ENCODE measurements at places on chromosomes 3 and 15.

GRCh38 chr3:50853936-50854335 lies 179.2 kb downstream of the DOCK3 start:
- no peak for DNase-seq

- no peak for DNase-seq
These were observed 5.6 kb upstream of the AKAP13 start for GRCh38 chr15:85374831-85375230.

DNA sequence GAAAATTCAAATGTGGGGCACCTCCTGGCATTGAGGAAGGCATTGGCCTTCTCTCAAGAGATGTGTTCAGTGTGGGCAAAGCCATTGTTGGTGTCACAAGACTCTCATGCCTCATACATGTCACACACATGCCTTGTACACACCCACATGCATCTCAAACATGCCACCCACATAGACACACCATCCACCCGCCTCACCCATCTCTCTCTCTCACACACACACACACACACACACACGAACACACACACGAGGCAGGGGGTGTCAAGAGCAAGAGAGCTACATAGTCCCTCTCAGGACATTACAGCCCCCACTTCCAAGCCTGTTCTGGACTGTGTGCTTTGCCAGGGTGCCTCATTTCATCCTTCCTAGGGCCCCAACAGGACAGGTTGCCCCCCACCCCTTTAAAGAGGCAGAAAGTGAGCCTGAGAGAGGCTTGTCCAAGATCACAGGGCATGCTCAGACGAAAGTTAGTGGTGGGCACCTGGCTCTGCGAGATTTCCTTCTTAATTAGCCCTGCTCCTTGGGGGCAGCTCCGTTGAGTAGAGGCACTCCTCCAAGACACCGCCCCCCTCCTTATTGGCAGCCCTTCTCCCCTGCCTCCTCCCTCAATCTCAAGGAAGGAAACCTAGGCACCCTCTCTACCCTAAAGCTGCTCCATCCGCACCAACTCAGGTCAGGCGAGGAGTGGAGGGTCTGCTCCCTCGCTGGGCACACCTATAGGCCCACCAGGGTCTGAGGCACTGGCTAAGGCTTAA lies 50.5 kb upstream of the CCDC174 start:
- DNase-seq = no peak

DNA sequence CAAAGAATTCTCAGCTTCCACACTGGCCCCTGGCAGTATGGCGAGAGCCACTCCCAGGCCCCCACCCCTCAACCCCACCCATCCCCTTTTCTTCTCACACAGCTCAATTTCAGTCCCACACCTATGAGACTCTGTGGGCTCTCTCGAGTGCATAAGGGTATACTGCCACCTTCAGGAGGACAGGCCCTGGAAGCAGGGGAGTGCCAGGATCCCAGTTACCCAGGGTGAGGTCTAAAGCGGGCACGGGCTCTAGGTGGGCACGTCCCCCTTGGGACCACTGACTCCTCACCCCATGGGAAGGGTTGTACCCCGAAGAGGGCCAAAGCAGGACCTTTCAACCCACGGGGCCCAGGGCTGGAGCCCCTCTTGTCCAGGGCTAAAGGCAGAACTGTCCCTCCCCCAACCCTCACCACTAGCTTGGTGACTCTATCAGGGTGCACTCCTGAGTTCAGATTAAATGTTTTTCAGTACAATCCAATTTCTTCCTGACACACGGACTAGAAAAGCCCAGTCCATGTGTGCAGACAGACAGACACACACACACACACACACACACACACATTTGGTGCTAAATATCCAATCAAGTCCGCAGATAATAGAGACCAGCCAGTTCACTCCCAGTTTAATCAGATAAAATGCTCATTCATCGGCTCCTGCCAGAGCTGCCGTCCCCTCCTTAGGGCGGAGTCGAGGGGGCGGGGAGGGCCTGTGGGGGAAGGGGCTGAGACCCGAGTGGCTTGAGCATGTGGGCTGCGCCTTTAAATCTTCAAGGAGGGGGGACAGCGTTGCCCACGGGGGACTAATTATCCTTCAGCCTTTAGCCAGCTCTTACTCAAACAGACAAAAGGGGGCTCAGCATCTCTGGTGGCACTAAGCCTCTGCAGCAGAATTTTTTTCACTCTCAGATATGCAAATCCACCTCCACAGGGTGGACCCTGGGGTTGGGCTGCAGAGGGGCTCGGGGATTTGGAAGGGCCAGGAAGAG lies 59.3 kb downstream of the CYP11A1 start:
- DNase-seq = no peak

DNA sequence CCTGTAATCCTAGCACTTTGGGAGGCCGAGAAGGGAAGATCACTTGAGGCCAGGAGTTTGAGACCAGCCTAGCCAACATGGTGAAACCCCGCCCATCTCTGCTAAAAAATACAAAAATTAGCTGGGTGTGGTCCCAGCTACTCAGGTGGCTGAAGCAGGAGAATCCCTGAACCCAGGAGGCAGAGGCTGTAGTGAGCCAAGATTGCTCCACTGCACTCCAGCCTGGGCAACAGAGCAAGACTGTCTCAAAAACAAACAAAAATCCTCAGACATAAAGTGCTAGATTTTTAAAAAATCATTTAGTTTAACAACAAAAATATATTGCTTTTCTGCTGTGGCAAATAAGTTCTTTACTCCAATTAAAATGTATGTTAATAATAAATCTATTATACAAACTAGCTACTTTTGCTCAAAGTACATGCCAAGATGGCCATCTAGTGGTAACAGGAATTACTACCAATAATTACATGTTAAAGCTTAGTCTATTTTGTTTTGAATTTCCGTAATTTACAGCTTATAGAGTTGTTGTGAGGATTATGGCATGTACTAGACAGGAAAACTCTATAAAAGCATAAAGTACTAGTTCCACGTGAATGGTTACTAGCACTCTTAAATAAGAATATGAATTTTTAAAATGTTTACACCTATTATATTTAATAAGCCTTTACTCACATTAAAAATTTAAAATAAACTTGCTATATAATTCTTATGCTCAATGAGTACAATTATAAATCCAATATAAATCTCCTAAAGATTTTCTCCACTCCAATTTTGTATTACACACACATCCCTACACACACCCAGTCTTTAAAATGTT lies 39.0 kb downstream of the GABPB1 start:
- peak; percentile 66 for DNase-seq

GRCh38 chr3:185702262-185703225 lies 116.4 kb downstream of the SENP2 start:
- DNase-seq = no peak

- no peak for DNase-seq
These were observed 20.6 kb upstream of the SLC4A7 start for GRCh38 chr3:27504749-27505148.

DNA sequence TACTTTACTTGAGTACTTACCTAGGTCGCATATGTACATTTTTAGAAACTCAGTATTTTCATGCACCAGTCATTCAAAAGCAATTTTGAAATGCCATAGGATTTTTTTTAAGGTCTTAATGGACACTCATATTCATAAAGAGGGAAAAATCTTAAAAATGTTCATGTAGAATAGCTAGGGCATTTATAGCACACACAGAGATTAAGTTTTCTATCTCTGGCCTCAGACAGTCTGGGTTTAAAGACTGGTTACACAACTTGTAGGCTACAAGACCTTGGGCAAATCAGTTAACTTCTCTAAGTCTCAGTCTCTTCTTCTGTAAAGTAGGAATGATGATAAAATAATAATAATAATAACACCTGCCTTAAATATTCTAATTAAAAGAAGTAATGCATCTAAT lies 48.5 kb upstream of the UBP1 start:
- DNase-seq = no peak

DNA sequence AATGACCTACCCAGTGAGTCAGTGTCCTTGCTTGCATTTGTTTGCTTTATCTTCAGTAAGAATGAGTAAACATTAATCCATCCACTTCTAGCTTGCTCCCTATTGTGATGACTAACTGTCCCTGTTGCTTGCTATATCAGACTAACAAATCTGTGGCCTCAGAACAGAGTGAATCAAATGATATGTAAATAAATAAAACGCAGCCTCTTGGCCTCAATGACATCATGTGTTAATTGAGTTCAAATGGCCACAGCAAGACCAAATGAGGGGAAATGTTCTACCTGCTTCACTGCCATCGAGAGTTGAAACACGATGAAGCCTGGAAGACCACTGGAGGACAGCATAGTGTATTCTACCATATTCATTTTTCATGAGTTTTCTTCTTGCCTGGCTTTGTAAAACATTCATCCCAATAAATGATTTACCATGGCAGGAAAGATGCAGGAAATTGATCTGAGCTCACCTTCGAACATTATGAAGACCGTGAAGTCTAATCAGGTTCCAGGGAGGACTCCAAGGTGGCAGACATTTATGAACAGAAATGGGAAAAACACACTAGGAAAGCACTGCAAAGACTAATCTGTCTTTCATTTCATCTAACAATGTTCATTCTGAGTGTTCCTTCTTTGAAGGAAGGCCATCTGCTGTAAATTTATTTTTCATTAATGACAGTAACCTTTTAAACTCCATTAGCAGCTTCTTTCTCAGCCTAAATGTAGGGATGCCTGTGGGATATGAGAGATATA lies 1144.5 kb downstream of the TUSC7 start:
- peak; percentile 84 for DNase-seq

- peak; percentile 34 for DNase-seq
These were observed 25.7 kb downstream of the KLF13 start for GRCh38 chr15:31352339-31352751.

- DNase-seq = no peak
These were observed 22.7 kb downstream of the CRABP1 start for GRCh38 chr15:78362716-78363380.

- DNase-seq = peak; percentile 51
These were observed 2.0 kb downstream of the FOXP1 start for GRCh38 chr3:71581457-71582035.

- no peak for DNase-seq
These were observed 145.0 kb downstream of the ATP10A start for GRCh38 chr15:25718169-25718536.

GRCh38 chr3:55984626-55985025 lies 483.6 kb downstream of the ERC2 start:
- peak; percentile 3 for DNase-seq

- DNase-seq = no peak
These were observed 373.1 kb upstream of the ADAMTS9 start for GRCh38 chr3:65060904-65061303.

- DNase-seq = no peak
These were observed 76.8 kb downstream of the SLMAP start for GRCh38 chr3:57832900-57833313.

GRCh38 chr15:98003996-98004395 lies 43.5 kb downstream of the ARRDC4 start:
- no peak for DNase-seq

DNA sequence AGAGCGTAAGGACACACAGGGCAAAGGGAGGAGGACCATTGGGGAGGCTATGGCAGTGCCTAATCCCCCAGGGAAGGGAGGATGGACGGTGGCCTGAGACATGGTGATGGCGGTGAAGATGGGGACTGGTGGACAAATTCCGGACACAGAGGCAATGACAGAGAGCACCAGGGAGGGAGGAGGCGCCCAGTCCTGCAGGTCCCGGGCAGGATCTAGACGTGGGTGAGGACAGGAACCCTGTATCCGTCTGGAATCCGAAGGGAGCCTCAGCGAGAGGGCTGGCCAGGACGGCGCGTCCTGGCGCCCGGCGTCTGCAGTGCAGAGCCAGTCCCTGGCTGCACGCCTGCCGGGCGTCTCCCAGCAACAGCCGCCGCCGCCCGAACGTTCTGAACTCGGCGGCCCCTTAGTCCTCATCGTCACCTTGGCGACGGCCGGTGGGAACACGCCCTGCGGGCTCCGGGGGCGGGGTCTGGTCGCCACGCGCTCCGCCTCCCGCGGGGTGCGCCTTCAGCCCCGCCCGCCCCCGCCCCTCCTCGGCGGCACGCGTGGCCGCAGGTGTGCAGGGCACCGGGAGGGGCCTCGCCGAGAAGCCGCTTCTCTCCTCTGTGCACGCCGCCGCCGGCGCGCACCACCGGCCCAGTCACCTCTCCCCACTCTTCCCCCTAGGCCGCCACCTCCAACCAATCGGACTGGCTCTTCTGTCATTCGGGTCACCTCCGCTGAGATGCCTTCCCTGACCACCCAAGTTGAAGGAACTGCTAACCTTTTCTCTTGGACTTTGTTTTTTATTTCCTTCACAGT lies 11.6 kb downstream of the XIRP1 start:
- peak; percentile 95 for DNase-seq

DNA sequence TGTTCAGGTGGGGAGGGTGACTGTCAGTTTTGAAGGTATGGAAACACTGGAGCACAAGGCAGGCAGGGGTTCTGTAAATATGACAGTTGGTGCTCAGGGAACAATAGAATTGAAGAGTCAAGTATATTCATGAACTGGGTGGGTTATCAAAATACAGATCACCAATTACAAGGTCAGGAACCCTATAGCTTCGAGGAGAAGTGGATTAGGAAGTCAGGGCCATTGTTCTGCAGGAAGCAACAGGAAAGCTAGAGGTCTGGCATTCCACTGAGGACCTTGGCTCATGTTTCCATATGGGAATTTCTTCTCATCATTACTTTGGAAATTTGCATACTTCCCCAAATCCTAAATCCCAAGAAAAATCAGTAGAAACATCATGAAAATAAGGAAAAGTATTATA lies 125.9 kb downstream of the MYRIP start:
- DNase-seq = no peak

DNA sequence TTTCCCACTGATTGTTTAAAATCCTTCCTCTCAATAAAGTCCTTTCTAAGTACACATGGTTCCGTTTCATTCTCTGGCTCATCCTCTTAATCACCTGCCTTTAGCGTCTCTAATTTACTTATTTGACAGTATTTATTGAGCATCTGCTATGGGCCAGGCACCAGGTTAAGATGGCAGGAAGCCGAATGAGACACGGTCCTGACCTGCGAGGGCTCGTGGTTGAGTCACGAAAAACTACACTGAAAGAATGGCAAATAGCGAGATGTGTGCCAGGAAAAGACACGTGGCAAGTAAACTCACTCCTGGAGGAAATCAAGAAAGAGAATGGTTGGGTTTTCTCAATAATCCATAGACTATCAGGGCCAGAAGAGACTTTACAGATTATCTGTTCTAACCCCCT lies 60.9 kb downstream of the HES1 start:
- DNase-seq = no peak

- DNase-seq = peak; percentile 41
These were observed 79.4 kb upstream of the ATP11B start for GRCh38 chr3:182713743-182714517.
